ENCODE measurements at places on chromosomes 16 and 17.
A peak's percentile ranks its signal among the peaks of the same experiment; 100 is the strongest.

DNA sequence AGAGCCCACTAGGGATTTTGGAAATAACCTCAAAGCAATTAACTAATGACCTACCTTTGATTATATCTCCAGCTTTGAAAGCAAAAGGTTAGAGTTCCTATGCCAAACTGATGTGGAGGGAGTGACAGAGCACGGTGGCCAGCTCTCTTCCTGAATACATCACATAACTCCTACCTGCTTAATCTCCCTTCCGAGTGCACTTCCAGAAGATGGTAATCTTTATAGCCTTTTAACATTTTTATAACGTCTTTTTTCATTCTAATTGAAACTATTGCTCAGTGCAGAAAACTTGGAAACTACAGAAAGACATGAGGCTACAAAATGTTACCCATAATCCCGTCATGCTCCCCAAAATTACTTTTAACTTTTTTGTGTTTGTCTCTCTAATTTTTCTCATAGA, 110.5 kb upstream of the COX10 start:
- no peak for DNase-seq

GRCh38 chr17:73061161-73061560, 31.3 kb downstream of the SLC39A11 start:
- no peak for DNase-seq

- no peak for DNase-seq
Measured at GRCh38 chr16:88102597-88102996, 151.4 kb downstream of the BANP start.

GRCh38 chr16:28140788-28141618, 70.8 kb downstream of the XPO6 start:
- DNase-seq, result peak; percentile 90

DNA sequence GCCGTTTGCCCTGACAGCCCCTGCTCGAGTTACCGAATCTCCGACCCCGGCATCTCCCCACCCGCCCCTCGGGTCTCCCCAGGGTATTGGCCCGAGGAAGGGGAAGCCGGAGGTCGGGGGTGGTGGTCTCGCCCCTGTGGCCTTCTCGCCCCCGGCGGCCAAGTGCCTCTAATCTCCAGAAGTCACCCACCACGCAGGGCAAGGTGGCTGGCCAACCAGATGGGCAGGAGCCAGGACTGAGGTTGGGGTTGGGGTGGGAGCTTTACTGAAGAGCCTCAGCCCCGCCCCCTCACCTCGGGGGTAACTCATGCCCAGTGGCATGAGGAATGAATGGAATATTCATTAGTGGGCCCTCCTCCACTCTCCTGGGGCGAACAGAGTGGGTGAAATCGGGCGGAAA, 637 bp downstream of the DHRS11 start:
- DNase-seq, result no peak

- peak; percentile 75 for DNase-seq
Measured at GRCh38 chr17:4739122-4740024, at the start of the genes CXCL16 and ZMYND15. TSS of gene CXCL16 (minus strand) at chr17:4739928. CDS start at chr17:4739339, 589 bp downstream. TSS of gene ZMYND15 (plus strand) at chr17:4739833. CDS start at chr17:4740549, 716 bp downstream.

Data from CD4-positive, alpha-beta T cell treated with Interleukin-10 for 1 hour (primary cell).